ENCODE measurements at places on chromosomes 7 and 10.

DNA sequence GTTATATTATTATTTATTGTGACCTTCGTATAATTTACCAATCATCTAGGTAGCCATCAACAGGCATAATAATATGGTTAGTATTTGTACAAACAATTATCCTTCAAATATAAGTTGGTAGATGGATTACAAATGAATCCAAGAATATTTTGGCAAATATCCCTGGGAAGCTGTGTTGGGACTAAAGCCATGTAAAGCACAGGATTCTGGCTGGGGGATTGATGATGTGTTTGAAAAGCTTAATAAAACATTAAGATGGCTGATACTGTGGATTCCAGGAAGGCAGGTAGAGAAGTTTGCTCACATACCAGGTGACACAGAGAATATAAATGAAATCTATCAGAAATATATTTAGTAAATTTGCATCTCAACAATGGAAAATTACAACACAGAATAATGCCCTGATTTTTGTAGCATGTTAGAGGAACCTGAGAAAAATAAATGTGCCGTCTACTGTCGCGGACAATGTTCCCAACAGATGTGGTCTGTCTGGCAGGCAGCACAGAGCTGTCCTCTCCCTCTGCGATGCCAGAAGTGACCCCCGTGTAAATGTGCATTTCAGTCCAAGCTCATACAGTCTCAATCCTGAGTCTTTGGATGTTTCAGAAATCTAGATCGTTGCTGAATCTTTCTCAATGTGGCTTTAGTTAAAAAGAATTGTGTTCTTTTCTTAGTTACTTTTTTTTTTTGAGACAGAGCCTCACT lies 125.0 kb downstream of the TEX36 start:
- DNase-seq = no peak

GRCh38 chr7:29839302-29839701 lies 33.0 kb downstream of the WIPF3 start:
- peak; percentile 55 for DNase-seq

GRCh38 chr10:106938513-106938912 lies 226.0 kb downstream of the SORCS1 start:
- DNase-seq = no peak

DNA sequence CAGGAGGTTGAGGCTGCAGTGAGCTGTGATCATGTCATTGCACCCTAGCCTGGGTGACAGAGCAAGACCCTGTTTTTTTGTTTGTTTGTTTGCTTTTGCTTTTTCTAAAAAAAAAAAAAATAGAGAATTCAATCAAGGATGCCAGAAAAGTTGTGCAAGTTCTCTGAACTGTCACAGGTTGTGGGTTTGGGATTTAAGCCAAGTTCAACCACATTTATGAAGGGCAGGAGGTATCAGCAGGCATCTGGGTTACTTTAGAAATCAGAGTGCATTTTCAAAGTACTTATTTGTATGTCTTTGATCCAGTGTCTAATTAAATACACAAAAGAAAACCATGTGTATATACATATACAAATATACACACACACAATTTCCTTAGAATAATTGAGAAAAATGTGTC lies 151.2 kb upstream of the MINDY3 start:
- DNase-seq = no peak

DNA sequence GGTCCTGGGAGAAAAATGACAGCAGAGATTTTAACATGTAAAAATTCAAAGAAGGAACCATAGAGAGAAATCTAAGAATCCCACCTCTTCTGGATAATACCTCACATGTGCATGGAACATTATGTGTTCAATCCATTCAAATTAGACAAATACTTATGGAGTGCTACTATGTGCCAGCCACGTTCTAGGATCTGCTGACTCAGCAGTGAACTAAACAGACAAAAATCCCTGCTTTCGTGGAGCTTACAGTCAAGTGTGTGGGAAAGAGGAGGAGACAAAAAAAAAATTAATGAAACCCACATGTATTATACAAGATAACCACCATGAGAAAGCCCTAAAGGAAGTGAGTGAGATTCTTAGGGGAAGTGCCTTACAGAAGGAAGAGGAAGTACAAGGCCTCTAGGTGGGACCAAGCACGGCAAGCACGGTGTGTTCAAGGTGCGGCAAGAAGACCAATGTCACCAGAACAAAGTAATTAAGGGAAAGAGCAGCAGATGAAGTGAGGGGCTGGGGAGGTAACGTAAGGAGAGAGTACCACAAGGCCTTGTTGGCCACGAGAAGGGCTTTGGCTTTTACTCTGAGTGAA lies 71.0 kb downstream of the SLC25A13 start:
- no peak for DNase-seq

DNA sequence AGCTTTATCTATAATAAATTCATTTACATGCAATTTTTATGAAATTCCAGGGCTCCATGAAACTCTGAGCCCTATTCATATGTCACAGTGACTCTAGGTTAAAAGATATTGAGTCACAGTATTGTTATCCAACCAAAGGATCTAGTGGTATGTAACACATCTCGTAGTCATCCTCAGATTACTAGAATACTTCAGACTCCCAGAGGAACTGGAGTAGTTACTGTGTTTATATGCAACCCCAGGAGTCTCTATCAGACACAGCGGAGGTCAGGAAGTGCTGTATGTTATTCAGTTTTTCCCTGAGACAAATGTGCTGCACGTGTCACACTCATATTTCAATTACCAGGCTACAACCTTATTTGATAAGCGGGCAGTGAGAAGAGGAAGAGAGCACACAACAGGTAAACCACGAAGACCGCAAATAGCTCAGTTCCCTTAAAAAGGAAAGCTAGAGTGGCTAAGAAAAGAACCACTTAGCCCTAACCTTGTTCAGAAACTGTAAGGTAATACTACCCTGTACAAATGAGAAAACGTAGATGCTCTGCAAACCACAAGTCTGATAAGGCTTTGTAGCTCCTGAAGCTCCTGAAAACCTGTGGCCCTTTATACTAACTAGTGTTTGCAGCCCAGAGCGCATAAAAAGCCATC lies 114.0 kb upstream of the CNTNAP2 start:
- peak; percentile 79 for DNase-seq

DNA sequence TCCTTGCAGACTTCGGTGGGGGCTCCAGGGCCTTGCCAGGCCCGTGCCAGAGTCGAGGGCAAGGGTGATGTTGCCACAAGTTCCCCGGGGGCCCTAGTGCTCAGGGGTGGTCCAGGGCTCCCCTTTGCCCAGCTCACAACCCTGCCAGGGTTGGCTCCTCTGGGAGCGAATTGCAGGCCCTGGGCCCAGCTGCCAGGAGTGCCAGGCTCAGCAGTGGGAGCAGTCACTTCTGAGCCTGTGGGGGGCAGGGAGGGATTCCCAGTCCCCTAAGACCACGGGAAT lies 43.8 kb downstream of the TCERG1L start:
- DNase-seq = no peak

- no peak for DNase-seq
Observed at GRCh38 chr7:131803816-131804215, 247.4 kb upstream of the PODXL start.

- peak; percentile 70 for DNase-seq
Observed at GRCh38 chr10:77428691-77429395, 208.8 kb downstream of the KCNMA1 start.

- no peak for DNase-seq
Observed at GRCh38 chr7:47374538-47374937, 207.4 kb downstream of the TNS3 start.

GRCh38 chr10:60664859-60665258 lies 113.4 kb upstream of the CDK1 start:
- DNase-seq = peak; percentile 32

- DNase-seq = peak; percentile 44
Observed at GRCh38 chr7:122674502-122674901, 24.4 kb downstream of the RNF133 start.

All from fibroblast of skin of back (primary cell).